GM12892 (cell line): ENCODE measurements at places on chromosomes 3 and 15.
A peak's percentile ranks its signal among the peaks of the same experiment; 100 is the strongest.

DNA sequence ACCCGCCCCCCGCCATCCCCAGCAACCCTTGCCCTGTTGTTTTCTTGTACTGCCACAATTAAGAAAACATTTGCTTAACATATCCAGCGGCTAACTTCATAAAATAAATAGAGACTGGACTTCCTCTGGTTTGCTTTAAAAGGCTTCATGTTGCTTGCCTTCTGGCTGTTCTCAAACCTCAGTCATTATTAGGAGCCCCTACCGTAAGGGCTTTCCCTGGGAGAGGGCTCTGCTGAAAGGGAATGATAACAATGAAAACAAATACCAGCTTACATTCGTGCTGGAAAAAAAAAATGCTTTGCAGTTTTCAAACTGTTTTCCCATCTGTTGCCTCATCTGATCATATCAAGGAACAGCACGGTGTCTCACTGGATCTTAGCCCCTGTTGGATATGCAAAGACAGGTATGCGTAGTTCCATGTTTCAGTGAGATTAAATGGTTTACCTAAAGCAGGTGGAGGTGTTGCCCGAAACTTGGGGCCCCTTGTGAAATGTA, 77.2 kb upstream of the VGLL4 start:
- DNase-seq: no peak

DNA sequence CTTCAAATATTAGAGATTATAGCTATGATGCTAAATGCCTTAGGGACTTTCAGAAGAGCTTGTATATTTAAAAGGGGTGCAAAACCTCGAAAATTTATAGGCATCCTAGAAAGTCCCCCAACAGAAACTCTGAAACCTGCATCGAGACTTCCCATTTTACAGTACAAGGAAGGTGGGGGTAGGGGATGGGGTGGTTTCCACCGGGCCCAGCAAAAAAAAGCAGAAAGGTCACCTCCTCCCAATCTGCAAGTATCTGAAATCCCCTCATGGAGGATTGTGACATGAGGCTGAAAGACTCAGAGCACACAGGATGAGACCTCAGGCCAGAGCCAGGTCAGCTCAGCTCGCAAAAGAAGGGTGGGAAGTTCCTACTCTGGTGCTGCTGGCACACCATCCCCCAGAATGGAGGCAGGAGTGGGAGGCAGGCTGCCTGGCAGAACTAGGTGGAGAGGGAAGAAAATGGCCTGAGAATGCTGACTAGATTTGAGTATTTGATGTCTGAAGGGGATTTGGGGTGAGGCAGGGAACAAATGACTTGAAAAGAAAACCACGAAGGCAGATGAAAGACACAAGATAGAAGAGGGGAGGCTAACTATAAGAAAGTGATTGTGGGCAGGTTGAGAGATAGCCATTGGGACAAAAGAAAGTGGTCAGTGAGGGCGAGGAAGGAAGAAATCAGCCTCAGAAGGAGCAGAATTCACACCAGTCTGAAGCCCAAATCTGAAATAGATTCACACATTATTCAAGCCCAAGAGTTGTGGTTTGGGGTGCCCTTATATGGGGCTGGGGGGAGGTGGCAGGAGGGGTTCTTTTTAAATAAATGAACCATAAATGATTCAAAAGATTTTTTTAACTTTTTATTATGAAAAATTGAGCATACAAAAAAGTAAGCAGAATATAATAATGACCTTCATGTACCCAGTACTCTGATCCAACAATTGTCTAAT, 22.5 kb upstream of the TSC22D2 start:
- DNase-seq: no peak

GRCh38 chr3:189353318-189353965, 181.7 kb downstream of the TPRG1 start:
- no peak for DNase-seq

DNA sequence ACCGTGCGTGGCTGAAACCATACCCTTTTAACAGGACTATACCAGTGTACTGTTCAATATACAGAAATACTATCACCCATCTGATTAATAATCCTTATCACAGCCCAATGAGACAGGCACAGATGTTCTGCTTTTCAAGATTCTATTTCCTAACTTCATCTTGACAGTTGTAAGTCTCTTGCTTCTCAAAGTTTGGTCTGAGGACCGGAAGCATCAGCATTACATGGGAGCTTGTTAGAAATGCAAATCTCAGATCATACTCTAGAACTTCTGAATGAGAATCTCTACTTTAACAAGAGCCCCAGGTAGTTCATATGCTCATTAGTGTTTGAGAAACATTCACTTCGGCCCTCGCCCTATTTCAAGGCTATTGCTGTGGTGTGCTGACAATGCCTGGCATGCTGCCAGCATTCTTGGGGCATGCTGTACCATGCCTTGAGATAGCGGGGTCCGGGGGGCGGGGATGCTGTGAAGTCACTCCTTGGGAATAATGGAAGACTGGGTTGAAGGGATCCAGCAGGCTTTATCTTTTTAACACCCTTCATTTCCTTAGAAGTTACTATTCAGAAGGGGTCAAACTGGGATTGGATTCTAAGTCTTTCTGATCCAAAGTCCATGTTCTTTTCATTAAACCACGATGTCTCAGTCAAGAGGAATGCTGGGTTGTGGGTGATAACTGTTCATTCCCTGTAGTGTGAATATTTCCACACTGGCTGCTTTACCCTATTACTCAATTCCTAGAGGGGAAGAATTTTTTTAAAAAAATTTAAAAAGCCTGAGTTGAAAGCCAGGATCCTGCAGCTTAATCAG, 194.7 kb downstream of the LPP start:
- DNase-seq: no peak

DNA sequence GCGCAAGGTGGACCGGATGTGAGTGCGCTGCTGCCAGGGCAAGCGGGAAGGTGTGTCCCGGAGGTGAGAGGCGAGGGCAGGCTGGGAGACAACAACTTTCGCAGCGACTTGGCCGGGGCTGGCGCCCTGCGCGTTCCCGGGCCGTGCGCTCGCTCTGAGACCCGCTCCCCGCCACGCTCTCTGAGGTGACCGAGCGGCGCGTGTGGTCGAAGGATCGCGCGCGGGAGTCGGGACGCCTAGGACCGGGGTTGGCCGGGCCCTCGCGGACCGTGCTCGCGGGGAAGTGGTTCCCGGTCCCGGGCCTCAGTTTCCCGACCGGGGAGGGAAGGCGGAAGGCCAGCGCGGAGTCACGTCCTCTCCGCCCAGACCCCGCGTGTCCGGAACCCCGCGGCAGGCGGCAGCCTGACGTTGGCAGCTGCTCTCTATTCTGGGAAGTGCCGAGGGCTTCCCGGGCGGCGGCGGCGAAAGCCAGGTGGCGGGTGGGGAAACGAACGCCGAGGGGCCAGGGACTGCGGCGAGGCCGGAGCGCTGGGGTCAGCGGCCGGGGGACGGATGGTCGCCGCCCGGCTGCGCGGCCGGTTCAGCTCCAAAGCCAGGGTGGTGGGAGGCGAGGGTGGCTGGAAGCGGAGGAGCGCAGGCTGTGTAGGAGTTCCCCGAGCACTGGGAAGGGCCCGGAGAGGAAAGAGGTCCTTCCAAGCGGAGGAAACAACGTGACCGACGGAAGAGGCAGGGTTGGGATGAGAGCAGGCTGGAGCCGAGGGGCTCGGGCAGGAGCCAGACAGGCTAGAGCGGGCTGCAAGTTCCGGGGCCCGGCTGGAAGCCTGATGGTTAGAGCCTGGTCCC, 1.0 kb upstream of the IGF2BP2 start:
- DNase-seq: peak; percentile 45

DNA sequence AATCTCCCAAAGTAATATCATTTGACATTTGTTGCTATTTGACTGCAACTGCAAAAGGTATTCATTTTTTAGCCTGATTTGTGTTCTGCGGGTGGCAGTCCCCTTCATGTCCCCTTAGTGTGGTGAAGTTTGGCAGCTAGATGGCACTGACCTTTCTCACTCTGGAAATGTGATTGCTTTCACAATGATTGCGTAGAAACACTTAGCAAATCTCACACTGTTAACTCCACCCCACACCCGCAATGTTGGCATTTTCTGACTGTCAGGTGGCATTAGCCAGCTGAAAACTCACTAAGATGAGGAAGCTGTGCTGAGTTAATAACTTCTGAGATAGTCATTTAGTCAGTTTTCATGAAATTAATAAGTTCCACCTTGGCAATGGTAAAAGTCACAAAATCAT, 76.9 kb downstream of the TRIM69 start:
- no peak for DNase-seq
